ENCODE measurements at places on chromosomes 11 and 22. TPM values are rescaled to one million over a fixed set of nuclear protein-coding genes. Genes with fewer than 3 reads are reported as not detected.

Gene LINC01488
- 0.36 TPM for total RNA-seq

Gene P2RY2
- total RNA-seq = not detected

Gene CCND1
- 15.0 TPM for total RNA-seq

Gene MS4A12
- total RNA-seq = not detected

Gene PARVG
- total RNA-seq = 9.8 TPM

Gene TMEM45B
- 0.55 TPM for total RNA-seq

Gene SLC37A2
- total RNA-seq = 10.3 TPM

Gene OR5L2
- not detected for total RNA-seq

Gene APOBEC3B
- total RNA-seq = not detected

Gene MS4A4E
- 2.6 TPM for total RNA-seq

Gene MS4A6E
- total RNA-seq = not detected

Gene CCDC88B
- total RNA-seq = 3.9 TPM

Gene CASP4
- 58.7 TPM for total RNA-seq

DNA sequence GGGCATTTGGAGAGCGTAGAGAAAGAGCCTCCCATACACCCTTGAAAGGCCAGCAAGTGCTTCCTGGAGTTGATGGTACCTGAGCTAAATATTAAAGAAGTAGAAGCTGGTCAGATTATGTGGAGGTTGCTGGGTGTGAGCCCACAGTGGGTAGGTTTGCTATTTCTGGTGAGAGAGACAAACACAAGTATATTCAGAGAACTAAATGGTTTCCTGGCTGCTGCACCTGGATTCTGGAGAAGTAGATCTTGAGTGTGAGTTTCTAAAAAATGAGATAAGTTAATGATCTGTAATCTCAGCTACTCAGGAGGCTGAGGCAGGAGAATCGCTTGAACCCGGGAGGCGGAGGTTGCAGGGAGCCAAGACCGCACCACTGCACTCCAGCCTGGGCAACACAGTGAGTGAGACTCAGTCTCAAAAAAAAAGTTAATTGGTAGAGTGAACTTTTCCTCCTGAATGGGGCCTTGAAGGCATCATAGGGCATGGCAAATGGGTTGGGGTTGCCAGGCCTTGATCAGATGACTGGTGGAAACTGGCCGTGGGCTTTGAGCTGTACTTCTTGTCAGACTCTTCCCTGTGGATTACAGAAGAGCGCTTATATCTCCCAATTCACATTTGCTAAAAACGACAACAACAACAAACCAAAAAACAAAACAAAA lies 75.8 kb downstream of the ADAMTS15 start:
- no peak for DNase-seq

DNA sequence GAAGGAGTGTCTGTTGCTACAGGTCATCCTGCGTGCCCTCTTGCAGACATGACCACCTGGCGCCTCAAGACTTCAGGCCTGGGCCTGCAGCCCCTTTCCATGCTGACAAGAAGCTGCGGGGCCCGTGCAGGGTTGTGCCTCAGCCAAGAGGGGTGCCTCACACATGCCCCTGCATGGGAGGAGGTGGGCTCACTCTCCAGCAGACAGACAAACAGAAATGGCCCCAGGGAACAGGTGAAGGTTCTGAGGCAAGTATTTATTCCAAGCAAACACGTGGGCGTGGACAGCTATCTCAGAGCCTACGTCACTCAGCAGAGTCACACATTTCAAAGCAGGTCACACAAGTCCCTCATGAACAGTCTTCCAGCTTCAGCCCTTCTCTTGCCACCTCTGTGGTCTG lies 5.9 kb upstream of the SYCE3 start:
- DNase-seq = no peak

- no peak for DNase-seq
Observed at GRCh38 chr11:81459766-81460306, 1273.8 kb downstream of the FAM181B start.

- DNase-seq = no peak
Observed at GRCh38 chr11:79390477-79390876, 50.4 kb downstream of the TENM4 start.

- no peak for DNase-seq
Observed at GRCh38 chr11:129657866-129658525, 157.7 kb upstream of the TMEM45B start.

GRCh38 chr22:31246687-31247086 lies 34.6 kb downstream of the LIMK2 start:
- no peak for DNase-seq

DNA sequence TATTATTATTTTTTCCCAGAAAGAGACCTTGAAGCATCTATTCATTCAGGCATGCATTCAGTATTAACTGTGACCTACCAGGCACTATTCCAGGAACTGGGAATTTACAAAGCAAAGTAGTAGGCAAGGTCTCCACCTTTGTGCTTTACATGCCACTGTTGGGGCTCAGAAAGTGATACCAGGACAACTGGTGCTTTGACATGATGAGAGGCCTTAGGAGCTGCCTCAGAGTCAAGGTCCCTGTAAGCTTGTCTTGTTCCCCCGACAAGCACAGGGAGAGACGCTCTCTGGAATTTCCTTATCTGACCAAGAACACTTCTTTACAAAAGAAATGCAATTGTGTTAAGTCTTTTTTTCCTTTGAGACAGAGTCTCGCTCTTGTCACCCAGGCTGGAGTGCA lies 2.3 kb upstream of the HMOX1 start:
- no peak for DNase-seq

- DNase-seq = no peak
Observed at GRCh38 chr11:110763249-110764011, 51.2 kb upstream of the ARHGAP20 start.

DNA sequence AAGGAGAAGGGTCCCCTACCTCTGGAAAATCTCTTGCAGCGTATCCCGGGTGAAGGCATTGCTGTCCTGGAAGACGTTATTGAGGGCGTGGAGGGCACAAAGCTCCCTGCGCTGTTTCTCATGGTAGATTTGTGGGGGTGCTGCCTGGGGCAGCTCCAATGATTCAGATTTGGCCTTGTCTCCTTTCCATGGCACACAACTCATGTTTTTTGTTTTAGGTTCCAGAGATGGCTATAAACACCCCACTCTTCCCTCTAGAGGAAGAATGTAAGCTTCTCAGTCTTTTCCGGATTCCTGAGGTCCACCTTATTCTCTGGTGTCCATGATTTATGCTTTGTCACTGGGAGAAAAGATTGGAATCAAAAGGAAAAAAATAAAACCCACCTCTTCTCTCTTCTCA lies 959 bp downstream of the JOSD1 start:
- DNase-seq = peak; percentile 58

GRCh38 chr11:12376259-12377081 lies 901 bp upstream of the PARVA start:
- DNase-seq = peak; percentile 93

GRCh38 chr22:29691636-29692326 lies 28.0 kb upstream of the CABP7 start:
- no peak for DNase-seq

DNA sequence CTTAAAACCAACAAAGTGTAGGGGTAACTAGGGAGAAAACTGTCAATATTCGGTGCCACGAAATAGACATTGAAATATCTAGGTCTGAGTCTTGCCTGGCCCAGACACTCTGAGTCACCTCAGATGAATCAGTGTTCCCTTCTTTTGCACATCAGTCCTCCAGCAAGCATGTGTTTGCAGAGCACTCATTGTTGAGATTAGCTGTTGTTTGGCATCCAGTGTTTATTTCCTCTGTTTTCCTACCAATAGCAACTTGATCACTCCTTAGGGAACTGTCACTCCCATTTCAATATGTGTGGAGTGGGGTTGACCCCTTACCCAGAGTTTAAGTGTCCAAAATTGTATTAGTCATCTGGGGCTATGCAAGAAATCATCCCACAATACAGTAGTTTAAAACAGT lies 4.7 kb upstream of the ASCC2 start:
- DNase-seq = no peak

DNA sequence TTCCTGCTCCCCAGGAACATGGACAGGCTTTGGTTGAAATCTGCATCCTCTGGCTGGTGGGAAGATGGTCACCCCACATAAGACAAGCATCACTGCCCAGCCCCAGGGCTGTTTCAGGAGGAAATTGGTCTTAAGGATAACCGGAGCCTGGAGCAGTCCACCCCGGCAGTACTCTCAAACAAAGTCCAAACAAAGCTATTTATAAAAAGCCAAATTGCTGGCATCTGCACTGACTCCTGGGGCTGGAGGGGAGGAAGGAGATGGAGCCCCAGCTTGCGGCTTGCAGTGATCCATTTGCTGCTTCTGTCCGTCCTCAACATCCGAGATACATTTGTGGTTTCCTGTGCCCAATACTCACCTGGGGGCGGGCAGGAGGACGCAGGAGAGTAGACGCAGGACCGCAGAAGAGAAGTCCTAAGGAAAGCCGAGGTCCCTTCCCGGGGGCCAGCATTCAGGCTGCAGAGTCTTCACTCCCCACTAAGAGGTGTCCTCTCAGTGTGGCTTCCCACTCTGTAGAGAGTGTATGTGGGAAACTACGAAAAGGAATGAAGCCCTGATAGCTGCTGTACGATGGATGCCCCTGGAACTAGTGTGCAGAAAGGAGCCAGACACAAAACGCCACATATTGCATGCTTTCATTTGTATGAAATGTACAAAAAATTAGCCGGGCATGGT lies 107.3 kb upstream of the FGF3 start:
- peak; percentile 52 for DNase-seq

GRCh38 chr22:23772649-23773473 lies at the start of gene MMP11:
TSS of gene MMP11 (plus strand) at chr22:23772849. CDS start at chr22:23772871, 22 bp downstream.
- peak; percentile 83 for DNase-seq

GRCh38 chr11:126992804-126993111 lies 7.8 kb downstream of the KIRREL3 start:
- DNase-seq = no peak

GRCh38 chr11:120637131-120637530 lies 125.6 kb downstream of the GRIK4 start:
- DNase-seq = no peak

DNA sequence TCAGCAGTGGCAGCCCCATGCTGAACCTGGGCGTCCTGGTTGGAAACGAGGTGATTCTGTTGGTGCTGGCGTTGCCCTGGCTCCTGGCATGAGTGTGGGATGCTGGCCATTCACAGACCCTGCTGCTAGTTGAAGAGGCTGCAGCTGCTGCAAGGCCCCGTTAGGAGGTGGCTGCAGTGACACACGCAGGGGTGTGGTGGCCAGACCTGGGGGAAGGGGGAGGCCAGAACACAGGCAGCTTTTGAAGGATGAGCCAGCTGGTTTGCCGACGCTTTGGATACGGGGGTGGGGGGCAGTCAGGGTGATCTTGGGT lies 77.2 kb downstream of the MORC2 start:
- DNase-seq = no peak

DNA sequence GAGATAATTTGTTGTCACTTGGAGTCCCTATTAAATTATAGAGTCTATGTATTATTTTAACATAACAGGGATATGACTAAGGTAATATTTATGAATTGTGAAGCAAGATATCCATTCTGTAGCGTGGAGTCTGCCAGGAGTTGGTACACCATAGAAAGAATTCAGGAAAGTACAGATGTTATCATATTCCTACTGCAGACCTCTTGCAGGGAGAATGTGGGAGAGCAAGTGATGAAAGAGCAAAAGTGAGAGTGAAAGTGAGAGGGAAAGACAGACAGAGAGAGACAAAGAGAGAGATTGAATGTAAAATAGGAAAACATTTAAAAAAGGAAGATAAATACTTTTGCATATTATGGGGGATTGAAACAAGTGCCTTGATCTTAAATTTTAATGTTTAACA lies 468.8 kb downstream of the CNTN5 start:
- DNase-seq = no peak

GRCh38 chr11:111047374-111047773 lies 198.2 kb upstream of the POU2AF2 start:
- no peak for DNase-seq

GRCh38 chr11:84930863-84931262 lies 696.3 kb downstream of the DLG2 start:
- DNase-seq = no peak

DNA sequence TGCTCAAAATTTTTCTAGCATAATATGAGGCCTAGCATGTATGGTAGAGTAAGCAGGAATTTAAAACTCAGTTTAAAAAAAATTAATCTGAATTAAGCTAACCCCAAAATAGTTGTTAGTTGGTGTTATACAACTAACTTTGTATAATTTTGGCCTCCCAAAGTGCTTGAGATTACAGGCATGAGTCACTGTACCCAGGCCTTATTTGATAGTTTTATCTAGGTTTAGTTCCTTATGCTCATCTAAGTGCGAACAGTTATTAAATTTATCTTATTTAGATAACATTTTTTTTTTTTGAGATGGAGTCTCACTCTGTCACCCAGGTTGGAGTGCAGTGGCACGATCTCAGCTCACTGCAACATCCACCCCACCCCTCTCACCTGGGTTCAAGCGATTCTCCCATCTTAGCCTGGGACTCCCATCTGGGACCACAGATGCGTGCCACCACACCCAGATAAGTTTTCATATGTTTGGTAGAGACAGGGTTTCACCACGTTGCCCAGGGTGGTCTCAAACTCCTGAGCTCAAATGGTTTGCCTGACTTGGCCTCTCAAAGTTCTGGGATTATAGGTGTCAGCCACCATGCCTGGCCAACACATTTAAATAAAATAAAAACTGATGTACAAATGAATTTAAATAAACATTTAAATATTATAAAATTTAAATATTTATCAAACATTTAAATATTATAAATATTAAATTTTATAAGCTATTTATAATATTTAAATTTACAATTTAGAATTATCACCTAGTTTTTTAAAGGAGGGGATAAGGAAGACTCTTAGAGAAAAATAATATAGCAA lies 7.5 kb downstream of the IL18 start:
- no peak for DNase-seq

DNA sequence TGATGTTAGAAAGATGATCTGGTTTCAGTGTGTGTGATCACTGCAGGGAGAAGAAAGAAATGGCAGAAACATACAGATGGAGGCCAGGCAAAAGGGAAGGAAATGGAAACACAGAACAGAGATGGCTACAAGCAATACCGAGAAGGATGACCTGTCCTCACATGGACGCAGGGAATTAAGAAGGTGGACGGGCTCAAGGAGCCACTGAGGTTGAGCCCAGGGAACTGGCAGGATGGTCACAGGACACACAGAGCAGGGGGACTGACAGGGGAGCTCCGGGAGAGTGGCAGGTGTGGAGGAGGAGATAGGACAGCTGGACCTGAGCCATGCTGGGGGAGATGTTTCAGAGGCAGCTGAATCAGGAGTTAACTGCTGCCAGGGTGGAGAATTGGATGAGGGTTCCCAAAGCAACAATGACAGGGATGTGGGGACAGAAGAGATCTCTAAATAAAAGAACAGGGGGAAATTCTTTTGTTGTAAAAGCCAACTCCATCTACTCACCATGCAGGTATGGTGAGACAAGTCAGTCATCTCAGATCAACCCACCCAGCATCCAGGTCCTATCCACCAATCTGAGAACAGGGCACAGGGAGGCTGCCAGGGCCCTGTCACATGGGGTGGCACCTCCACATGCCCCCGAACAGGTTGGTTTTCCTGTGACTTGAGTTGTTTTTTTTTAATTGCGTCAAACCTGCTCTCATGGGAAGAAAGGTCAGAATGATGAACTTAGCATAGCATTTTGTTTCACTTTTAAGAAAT lies 26.3 kb downstream of the KLHL22 start:
- no peak for DNase-seq

DNA sequence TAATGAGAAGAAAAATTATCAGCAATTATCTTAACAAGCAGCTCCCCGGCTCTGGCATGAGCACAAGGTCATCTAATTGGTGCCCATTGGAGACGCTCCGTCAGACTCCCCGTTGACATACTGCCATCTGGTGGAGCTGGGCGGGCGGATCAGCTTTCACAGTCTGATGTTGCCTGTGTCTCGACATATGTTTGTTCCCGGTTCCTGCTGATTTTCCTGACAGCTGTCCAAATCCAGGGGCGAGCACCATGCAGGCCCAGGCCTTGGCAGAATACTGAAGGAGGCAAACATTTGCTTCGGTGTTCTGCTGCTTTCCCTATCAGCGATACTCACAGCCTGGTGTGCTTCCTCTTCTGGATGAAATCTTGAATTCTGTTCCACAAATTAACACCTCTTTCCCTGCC lies 43.8 kb upstream of the BARX2 start:
- peak; percentile 89 for DNase-seq
